ENCODE measurements at places on chromosomes 6 and 20.

GRCh38 chr20:45051204-45052060, 49.5 kb downstream of the KCNS1 start:
- DNase-seq: no peak

- DNase-seq: peak; percentile 45
These were observed 43.6 kb downstream of the C6orf15 start for GRCh38 chr6:31068669-31069340.

GRCh38 chr6:134875367-134875766, 74.5 kb downstream of the ALDH8A1 start:
- DNase-seq: peak; percentile 22

GRCh38 chr6:12381587-12381986, 91.4 kb downstream of the EDN1 start:
- DNase-seq: no peak

GRCh38 chr6:92820601-92821000, 598.8 kb downstream of the EPHA7 start:
- DNase-seq: no peak

DNA sequence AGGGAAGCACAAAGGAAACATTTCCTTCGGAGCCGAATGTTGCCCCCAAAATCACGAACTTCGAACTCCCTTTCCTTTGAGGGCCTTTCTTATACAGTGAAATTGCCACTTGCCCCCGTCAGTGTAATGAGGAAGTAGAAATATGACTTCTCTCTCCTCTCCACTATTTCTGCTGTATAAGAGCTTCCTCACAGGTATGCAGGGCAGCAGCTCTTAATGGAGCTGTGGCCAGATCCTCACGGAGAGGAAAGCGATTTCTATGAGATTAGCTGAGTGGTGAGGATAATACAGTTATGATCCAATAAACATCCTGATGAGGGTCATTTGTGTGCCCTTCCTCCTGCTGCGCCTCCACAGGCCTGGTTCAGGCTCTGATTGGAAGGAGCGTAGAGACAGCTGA, 10.8 kb upstream of the CPNE5 start:
- no peak for DNase-seq

- no peak for DNase-seq
These were observed 59.6 kb upstream of the AFDN start for GRCh38 chr6:167766986-167767714.

GRCh38 chr6:129453073-129453472, 256.9 kb downstream of the ARHGAP18 start:
- DNase-seq: no peak

DNA sequence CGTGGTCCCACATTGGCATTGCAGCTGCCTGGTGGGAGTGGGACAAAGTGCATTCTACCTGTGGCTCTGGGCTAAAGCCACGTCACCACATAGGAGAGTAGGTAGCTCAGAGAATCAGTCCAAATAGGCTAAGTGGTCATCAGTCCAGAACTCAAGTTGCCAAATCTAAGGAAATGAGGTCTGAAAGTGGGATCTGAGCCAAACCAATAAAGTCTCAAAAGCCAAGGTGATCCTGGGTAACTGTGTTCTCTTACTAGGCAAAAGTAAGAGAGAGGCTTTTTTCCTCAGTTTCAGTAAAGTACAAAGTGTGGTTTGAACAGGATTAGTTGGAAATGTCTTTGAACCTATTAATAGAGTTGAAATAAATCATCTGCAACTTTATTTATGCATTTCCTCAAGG, 68.6 kb upstream of the CNKSR3 start:
- DNase-seq: no peak

GRCh38 chr6:5673019-5673790, 333.5 kb downstream of the NRN1 start:
- DNase-seq: no peak

DNA sequence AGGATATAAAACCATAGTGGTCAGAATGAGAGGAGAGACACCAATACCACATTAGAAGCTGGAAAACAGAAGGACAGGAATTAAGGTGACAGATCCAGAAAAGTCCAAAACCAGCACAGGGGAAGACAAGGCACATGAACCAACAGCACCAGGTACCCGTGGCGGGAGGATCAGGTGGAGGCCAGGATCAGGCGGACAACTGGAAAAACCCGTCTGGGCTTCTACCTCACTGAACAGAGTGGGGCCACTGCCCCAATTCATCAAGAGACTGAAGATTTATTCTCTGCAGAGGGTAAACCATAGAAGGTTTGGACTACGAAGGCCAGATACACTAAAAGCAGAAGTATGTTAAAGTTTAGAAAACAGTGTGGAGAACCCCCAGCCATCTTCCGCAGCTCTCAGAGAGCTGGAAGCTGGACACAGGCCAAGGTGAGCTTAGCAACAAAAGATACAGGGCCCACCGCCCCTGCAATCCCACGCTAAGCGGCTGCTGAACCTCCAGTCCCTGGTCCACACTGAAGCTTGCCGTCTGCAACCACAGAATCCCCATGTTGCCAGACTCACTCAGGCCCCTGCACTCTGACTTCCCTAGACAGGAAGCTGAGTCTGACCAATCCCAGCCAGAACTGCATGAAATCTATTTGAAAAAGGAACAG, 29.9 kb downstream of the ABHD12 start:
- no peak for DNase-seq

DNA sequence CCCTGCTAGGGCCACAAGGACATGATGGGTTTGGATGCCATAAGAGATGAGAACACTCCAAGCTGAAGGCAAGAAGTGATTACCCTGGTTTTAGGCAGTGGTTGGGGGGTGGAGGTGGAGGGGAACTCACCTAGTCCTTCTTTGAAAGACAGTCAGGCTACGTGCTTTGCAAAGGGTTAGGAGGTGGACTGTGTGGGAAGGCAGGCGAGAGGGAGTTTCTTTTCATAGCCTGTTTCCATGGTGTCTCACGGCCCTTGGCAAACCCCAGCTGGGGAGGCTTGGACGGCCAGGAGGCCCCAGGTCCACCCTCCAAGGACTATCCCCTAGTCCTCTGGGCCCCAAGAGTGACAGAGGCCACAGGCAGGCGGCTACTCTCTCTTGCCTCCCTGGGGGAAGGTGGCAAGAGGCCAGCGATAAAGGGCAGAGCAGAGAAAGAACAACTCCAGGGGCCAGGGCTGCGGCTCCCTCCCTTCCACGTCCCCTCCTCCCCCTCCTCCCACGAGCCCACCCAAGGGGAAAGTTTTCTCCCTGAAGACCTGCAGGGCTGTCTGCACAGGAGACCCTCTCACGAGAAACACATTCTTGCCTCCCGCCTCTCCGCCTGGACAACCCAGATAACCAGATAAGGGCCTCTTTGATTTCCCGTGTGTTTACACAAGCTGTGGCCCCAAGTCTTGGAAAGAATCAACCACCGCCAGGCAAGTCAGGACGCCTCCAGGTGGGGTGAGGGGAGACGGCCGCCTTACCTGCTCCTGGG, 74.4 kb downstream of the NOL4L start:
- DNase-seq: peak; percentile 77

DNA sequence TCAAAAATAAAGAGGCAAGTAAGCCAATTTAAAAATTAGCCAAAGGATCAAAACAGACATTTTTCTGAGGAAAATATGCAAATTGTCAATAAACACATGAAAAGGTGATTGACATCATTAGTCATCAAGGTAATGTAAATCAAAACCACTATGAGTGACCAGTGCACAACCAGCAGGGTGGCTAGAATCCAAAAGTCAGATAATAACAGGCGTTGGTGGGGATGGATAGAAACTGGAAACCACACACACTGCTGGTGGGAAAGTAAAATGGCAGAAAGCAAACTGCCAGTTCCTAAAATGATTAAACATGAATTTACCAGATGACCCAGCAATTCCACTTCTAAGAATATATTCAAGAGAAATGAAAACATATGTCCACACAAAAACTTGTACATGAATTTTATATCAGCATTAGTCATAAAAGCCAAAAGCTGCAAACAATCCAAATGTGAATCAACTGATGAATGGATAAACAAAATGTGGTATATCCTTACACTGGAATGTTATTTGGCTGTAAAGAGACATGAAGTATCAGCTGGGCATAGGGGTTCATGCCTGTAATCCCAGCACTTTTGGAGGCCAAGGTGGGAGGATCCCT, 74.8 kb upstream of the MBOAT1 start:
- DNase-seq: no peak

DNA sequence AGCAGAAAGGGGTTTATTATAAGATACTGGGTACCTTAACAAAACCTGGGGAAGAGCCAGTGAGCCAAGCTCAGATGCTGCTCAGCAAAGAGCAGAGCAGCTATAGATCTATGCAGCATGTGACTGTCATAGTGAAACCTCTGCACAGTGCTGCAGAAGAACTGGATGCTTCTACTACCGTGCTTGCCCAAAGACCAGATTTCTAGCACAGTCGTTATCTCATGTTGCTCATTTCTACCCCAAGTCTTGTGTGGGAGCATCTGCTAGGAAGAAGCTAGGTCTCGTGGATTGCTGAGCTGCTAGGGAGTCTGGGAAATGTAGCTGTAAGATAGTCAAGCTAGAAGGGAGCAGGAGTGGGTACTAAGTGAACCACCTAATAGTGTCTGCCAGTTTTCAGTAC, 31.7 kb upstream of the GNRH2 start:
- no peak for DNase-seq

- no peak for DNase-seq
These were observed 300.9 kb downstream of the CBLN4 start for GRCh38 chr20:55704458-55704857.

DNA sequence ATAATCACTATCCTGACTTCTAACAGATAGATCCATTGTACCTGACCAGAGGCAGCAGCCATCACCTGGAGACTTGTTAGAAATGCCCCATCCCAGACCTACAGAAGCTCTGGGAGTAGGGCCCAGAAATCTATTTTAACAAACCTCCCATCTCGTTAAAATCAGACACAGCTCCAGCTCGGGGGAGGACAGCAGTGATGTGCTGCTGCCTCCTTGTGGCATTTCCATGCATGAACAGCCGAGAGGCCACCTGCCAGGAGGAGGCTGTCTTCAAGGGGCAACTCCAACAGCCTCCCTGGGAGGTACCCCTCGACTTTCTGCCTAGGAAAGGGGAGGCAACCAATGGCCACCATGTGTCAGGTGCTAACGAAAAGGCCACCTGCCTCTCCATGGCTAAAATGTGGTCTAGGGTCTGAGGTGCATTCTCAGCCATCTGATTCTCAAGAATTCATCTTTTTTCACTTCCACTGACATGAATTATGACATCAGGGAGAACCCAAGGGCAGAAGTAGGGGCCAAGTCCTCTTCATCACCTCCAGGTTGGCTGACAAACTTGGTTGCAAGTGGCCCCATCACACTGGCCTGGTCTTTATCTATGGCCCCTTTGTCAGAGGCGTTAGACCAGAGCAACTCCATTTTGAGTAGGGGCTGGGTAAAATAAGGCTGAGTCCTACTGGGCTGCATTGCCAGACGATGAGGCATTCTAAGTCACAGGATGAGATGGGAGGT, 12.2 kb upstream of the KCNK15 start:
- DNase-seq: peak; percentile 58

- no peak for DNase-seq
These were observed 291.1 kb downstream of the HIVEP2 start for GRCh38 chr6:142653710-142654420.

- DNase-seq: no peak
These were observed 60.9 kb upstream of the RBM24 start for GRCh38 chr6:17220040-17220910.

- DNase-seq: no peak
These were observed 22.7 kb upstream of the ZDHHC14 start for GRCh38 chr6:157358287-157358686.
